Right atrium auricular region (tissue), 2 donors: ENCODE measurements at places on chromosomes 3 and 15.

GRCh38 chr15:82044373-82045178 is 1.2 kb downstream of the MEX3B start:
- DNase-seq: peak; percentile 60
- no peaks in the 10 kb centered on the region for H3K27me3 ChIP-seq
- no peaks in the 10 kb centered on the region for H3K36me3 ChIP-seq
- peaks cover 36% of the 10 kb centered on the region for H3K4me1 ChIP-seq
- peak overlapping the region; percentile 93 for H3K4me3 ChIP-seq

DNA sequence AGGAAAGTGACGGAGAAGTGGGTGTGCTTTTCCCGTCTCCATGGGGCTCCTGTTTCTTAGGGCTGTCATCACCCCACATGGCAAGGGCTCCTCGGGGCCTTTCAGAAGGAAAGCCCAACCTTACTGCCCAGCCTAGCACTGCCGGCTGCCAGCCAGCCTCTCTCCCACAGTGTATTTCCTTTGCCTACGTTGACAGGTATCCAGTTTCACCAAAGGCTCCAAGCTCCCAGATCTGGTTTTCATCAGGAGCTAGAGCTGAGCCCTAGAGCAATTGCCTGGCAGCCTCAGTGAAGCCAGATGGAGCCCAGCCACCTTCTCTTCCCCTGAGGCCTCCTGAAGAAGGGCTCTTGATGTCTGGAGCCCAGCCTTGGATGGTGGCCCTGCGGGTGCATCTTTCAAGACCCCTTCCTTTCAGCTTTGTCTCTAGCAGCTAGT is 20.2 kb downstream of the CRABP1 start:
- H3K27me3 ChIP-seq: no peaks in the 10 kb centered on the region
- no peak overlapping the region for H3K4me3 ChIP-seq
- no peak for DNase-seq
- no peaks in the 10 kb centered on the region for H3K4me1 ChIP-seq
- no peak overlapping the region for H3K27ac ChIP-seq

GRCh38 chr3:177051411-177051810 is 145.9 kb downstream of the TBL1XR1 start:
- H3K27ac ChIP-seq: peak overlapping the region; percentile 5
- peaks cover 21% of the 10 kb centered on the region for H3K4me1 ChIP-seq
- no peak for DNase-seq
- H3K4me3 ChIP-seq: no peak overlapping the region
- H3K27me3 ChIP-seq: no peaks in the 10 kb centered on the region
- peaks cover 32% of the 10 kb centered on the region for H3K36me3 ChIP-seq

DNA sequence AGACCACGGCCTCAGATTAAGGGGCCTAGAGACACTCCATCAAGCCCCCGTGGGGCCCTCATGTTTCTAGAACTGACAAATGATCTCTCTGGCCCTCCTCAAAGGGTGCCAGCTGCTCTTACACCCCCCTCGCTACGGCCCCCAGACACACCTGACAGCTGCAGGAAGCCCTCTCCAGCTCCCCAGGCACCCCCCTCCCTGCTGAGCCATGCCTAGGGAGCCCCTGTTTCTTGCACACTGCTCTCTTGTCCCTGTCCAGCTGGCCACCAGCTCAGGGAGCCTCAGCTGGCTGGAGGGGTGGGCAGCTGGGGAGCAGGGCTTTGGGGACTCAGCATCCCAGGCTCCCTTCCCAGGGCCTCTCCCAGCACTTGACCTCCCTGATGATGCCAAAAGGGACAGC is 14.8 kb downstream of the TNK2 start:
- H3K4me3 ChIP-seq: no peak overlapping the region
- peaks cover 93% of the 10 kb centered on the region for H3K4me1 ChIP-seq
- no peaks in the 10 kb centered on the region for H3K27me3 ChIP-seq
- DNase-seq: no peak
- peak overlapping the region; percentile 90 for H3K27ac ChIP-seq
- H3K36me3 ChIP-seq: no peaks in the 10 kb centered on the region
